ENCODE measurements at places on chromosomes 7 and 10. TPM values are rescaled to one million over a fixed set of nuclear protein-coding genes. Genes with fewer than 3 reads are reported as not detected.

Gene AKR1C3
- 4.8 TPM for total RNA-seq

Gene RADIL
- total RNA-seq, result 2.5 TPM

Gene RTKN2
- 4.8 TPM for total RNA-seq

Gene TEX36
- not detected for total RNA-seq

Gene UNCX
- total RNA-seq, result not detected

Gene GRID2IP
- not detected for total RNA-seq

Gene MGAM2
- total RNA-seq, result not detected

Gene SPDYE11
- total RNA-seq, result not detected

Gene HACD1
- total RNA-seq, result 26.6 TPM

Gene TAS2R41
- total RNA-seq, result not detected

Gene CHAT
- total RNA-seq, result not detected

Gene PRRT4
- not detected for total RNA-seq

Gene LZTS2
- total RNA-seq, result 63.7 TPM

- DNase-seq, result no peak
Observed at GRCh38 chr10:55793024-55793423, 568.0 kb downstream of the ZWINT start.

DNA sequence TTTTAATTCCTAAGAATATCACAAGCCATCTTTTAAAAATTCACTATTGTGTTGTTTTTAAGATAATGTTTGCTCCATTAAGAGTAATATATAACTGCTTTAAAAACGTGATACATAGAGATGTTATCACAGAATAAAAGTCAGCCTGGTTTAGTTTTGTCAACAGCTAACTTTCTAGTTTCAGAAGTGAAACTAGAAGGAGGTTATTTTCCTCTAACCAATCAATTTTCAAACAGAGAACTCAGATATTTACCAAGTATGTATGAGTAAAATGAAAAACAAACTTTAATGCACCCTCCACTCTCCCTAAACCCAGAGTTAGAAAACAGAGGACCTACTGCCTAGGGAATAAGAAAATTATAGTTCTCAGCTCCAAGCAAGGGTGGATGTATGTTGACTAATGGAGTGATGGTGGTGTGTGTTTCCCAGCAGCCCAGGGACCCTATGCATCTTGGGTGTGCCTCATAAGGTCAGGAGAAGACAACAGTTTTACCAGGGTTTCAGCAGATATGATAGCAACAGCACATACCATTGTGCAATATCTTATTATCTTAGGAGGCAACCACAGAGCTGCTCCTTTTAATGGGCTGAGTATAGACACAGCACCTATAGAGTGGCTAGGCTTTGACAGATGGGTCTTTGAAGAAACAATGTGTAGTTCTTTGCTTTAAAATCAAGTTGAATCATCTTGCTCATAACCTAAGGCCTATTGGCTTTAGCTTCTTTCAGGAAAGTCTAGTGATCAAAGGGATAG is 58.4 kb downstream of the PTPRZ1 start:
- DNase-seq, result no peak

DNA sequence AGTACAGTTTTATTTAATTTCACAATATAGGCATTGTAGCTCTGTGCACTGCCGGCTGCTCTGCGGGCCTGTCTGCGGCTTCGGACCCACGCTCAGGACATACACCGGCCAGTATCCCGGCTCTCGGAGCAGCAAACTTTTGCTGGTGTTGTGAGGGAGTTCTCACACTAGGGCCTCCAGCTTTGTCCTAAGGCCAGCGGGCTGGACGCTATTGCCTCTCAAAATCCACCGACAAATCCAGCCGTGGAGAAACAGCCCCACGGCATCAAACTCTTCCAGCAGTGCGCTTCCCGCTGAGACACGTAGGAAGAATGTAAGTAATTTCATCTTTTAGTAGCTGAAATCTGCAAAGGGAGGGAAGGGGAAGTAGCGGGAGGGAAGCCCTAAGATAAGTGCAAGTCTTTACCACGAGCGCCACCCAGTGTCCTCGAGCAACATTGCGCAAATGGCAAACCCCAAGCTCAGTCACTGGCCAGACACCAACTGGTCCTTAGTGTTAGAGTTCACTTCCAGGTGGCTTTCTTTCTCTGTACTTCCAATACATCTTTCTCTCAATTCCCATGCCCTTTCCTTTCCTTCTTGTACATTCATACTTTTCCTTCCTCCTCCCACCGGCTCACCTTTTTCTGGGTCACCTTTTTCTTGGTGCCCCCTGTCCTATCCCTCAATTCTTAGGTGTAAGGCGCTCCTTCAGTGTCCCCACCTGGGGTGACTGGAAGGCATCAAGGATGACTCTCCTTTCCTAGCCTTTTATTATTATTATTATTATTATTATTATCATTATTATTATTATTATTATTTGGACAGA is 3.0 kb upstream of the DLX5 start:
- DNase-seq, result peak; percentile 76

DNA sequence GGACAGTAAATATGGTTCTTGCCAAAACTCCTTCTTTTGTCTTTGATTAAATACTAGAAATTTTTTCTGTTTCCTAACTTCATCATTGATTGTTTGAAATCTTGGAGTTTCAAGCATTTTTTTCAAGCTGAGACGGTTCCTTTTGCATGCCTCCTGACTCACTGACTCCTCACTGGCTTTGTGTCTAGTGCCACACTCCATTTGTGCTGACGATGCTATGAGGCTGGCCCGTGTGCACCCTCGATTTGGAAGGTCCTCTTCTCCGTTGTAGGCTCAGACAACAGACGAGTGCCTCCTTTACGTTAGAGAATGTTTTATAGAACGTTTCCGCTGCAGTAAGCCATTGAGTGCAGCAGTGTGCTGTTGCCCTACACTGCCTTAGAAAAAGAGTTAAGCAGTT is 10.8 kb upstream of the CSGALNACT2 start:
- DNase-seq, result no peak

- DNase-seq, result no peak
Observed at GRCh38 chr7:22356701-22357310, at the start of gene RAPGEF5. Gene RAPGEF5 (minus strand): TSS chr7:22357154. CDS start chr7:22357060, 94 bp downstream.

GRCh38 chr7:142152076-142152475 is 40.6 kb downstream of the MGAM2 start:
- DNase-seq, result no peak

- DNase-seq, result peak; percentile 26
Observed at GRCh38 chr10:33722067-33722466, 387.6 kb upstream of the NRP1 start.

DNA sequence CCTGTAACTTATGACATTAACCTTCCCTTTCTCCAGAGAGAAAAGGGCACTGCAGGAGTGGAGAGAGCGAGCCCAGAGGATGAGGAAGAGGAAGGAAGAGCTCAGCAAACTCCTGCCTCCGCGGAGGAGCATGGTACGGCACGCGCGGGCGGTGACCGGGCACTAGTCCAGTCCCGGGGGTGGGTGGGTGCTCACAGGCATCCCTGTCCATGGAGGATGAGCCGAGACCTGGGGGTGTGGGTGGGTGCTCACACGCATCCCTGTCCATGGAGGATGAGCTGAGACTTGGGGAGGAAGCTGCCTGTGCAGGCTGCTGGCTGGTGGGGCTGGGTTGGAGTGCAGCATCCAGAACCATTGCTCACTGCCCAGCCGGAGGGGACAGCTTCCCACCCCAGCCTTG is 23.8 kb downstream of the LRRC27 start:
- DNase-seq, result no peak

GRCh38 chr10:13917791-13918190 is 331.0 kb downstream of the PRPF18 start:
- no peak for DNase-seq

DNA sequence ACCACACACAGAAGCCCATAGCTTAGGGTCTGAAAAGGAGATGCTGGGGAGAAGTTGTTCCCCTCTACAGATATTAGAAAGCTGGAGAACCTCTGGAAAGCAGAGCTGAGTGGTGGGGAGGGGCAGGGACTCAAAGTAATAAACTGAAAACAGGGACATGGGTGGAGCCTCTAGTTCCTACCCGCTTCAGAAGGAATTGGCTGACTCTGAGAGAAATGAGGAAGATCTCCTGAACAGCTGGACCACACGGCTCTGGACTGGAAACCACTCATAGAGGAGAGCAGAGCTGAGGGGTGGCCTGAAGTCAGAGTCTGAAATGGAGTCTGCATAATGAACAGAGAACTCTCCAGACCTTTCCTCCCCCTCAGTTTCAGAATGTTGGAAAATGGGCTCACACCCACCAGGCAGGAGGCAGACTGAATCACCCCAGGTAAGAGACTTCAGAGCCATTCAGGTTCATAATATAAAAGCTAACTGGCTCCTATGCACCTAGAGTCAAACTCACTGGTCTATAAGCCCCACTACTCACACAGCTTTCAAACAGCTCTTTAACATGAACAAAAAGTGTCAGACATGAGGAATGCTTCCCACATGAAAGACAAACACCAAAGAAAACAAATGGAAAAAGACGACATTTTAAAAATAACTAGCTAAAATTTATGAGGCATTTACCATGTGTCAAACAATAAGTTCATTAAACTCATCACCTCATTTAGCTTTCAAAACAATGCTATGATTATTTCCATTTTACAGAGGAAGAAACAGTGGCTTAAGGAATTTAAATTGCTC is 68.1 kb downstream of the RNF216 start:
- DNase-seq, result no peak

- no peak for DNase-seq
Observed at GRCh38 chr7:2526659-2527504, 7.3 kb downstream of the LFNG start.

GRCh38 chr10:49322371-49323170 is 23.6 kb downstream of the C10orf71 start:
- DNase-seq, result no peak

- DNase-seq, result no peak
Observed at GRCh38 chr10:112082120-112082519, 101.4 kb downstream of the GPAM start.

DNA sequence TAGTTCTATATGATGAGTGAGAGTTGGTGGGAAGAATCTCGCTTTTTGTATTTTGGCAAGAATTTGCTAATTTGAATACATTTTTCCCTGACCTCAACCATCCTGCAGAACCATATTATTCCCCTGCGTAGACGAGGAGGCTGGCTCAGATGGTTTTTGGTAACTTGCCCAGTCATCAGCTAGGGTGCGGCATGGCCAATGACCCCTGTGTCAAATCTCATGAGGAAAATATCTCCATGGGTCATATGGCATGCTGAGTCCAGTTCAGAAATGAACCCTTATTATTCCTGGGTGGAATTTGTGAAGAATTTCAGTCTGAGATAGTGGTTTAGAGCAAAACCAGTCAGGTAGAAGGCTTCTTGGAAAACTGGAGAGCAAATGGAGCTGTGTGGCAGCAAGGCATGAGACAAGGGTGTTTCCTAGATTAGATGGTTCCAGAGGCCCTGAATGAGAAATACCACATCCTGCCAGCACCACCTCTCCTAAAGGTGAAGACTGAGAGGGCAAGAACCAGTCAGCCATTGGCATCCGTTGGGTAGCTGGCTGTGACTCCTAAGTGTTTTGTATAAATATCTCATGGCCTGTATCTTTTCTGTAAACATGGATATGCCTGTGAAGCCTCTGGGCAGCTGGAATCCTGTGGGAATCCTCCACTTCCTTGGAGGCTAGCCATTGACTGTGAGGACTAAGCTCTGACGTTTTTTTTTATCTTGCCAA is 5.8 kb upstream of the UPP1 start:
- DNase-seq, result no peak

GRCh38 chr7:102046373-102047117 is 229.1 kb downstream of the CUX1 start:
- DNase-seq, result no peak

GRCh38 chr7:150357270-150357669 is 11.4 kb upstream of the REPIN1 start:
- no peak for DNase-seq

GRCh38 chr10:28427376-28427775 is 105.5 kb upstream of the WAC start:
- no peak for DNase-seq
